Stimulated activated CD4-positive, alpha-beta T cell treated with anti-CD3 and anti-CD28 coated beads, TNF-alpha, amount 100 ng/mL, for 24 hours (primary cell): ENCODE measurements at places on chromosomes 12 and 14.

GRCh38 chr12:31218203-31219025 lies 107.5 kb downstream of the SINHCAF start:
- DNase-seq = no peak

DNA sequence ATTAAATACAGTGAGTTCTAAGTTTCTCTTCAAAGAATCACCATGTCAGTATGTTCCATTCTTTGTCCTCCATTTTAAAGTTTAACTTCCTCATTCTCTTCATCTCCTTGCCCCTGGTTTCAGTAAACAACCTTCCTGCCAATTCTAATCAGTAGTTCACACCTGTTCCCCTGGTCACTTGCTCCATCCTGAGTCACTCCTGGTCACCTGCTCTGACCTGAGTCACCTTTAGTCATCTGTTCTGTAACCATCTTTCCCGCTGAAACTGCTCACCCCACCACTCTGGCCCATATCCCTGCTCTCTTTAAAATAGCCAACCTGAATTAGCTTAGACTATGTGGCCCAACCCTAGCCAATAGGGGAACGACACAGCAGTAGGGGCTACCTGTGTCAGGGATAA lies 1447.4 kb upstream of the TMEM132C start:
- DNase-seq = no peak

- no peak for DNase-seq
Measured at GRCh38 chr12:130218682-130219081, 56.4 kb downstream of the FZD10 start.

DNA sequence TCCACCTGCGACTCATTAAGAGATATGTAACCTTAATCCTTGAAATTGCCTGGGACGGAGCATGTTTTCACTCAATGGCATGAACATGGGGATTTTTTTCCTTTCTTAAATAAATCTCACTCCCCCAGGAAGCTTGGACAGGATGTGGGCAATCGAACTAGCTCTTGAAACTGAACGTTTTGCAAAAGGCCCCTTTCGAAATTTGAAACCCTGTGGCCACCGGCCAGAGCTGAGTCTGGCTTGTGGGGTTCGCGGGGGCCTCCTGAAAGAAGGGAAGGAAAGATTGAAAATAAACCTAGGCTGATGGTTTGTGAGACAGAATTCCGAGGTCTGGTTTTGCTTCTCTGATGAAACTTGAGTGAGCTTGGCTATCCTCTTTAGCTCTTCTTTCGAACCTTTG lies 101.4 kb upstream of the RTL1 start:
- DNase-seq = no peak

GRCh38 chr14:28584951-28585350 lies 181.6 kb upstream of the FOXG1 start:
- no peak for DNase-seq

- DNase-seq = no peak
Measured at GRCh38 chr12:113587720-113588119, 116.0 kb upstream of the LHX5 start.

DNA sequence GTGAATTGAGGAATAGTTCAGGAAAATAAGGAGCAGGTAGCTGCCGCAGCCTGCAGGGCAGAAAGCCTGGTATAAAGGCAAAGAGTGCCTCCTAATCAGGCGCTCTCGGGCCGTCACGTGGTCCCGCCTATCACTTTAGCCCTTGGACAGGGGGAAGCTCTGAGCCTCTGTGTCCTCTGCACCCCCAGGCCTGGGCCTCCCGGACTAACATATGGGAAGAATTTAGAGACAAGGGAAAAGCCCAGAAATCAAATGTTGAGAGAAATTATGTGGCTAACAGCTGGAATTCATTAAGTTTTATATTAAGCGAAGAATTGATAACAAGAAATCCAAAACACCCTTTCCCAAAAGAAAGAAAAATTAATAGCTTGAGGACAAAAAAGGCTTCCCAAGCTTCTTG lies 417.7 kb downstream of the ATP23 start:
- DNase-seq = no peak

DNA sequence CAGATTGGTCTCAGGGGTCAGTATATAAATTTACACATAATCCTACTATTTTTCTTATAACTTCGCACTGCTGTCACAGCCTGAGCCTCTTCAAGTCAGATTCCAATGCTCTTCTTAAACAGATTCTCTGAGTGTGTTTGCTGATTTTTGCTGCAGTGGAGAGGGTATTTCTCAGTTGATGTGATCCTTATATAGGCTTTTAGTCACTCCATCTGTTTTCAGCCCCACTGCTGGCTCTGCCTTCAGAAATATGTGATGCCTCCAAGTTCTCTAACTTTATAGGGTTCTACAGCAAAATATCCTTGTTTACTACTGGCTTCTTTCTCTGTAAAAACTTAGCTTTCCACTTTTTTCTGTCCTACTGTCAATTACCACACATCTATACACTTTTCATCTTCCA lies 702.7 kb downstream of the NRXN3 start:
- no peak for DNase-seq

DNA sequence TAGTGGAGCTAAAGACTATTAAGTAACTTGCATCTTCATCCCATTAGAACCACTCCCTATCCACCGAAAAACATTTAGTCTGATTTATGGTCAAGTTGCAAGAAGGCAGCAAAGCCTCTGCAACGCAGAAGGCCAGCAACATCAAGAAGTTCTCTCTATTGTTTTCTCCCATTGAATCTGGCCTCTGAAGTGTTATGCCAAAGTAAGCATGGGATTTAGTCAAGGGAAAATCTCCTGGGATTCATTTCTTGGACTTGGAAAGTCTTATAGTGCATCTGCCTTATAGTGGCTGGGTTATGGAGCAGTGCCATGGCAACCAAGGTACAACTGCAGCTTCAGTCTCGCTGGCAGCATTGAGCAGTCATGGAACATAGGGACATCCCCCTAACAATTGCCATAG lies 87.7 kb upstream of the KRR1 start:
- no peak for DNase-seq

- no peak for DNase-seq
Measured at GRCh38 chr14:73887318-73887616, 608 bp downstream of the ZNF410 start.

DNA sequence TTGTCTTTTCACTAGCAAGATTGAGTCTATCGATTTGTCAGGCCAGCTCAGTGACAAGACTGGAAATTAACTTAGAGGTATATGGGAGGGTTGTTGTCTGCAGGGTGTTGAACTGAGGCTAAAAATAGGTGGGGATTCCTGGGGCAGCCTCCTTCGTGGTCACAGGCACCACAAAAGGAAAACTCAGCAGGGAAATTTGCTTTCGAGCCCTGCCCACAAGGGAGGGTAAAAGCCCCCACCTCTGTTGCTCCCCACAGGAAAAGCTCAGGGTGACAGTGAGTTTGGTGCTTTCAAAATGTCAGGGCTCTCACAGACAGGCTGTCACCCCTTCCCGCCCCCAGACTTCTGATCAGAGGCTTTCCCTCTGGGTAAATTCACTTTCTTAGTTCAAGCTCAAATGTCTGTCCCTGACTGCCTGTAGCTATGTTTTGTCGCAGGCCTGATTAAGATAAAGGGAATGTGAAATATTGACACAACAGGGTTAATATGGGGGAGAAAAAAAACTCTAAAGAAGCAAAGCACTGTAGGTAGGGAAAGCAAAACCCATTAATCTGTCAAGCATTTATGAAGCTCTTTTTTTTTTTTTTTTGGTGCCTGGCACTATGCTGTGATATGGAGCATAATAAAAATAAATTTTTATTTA lies 11.7 kb upstream of the NFKBIA start:
- DNase-seq = peak; percentile 81

DNA sequence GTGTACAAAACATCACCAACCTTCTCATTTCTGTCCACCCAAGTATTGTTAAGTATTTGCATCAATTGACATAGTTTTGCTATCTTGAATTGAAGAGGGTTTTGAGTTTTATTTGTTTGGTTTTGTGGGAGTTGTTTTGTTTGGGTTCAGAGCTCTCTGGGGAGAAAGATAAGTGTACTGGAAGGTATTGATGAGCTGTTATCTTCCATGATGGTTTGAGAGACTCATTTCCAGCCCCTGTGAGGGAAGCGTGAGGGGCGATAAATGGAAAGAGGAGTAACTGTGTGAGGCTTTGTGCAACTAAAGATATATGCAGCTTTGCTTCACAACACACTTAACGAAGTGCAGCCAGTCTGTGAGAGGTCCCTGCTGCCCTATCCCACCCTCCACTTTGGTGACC lies 15.7 kb upstream of the CIPC start:
- no peak for DNase-seq

DNA sequence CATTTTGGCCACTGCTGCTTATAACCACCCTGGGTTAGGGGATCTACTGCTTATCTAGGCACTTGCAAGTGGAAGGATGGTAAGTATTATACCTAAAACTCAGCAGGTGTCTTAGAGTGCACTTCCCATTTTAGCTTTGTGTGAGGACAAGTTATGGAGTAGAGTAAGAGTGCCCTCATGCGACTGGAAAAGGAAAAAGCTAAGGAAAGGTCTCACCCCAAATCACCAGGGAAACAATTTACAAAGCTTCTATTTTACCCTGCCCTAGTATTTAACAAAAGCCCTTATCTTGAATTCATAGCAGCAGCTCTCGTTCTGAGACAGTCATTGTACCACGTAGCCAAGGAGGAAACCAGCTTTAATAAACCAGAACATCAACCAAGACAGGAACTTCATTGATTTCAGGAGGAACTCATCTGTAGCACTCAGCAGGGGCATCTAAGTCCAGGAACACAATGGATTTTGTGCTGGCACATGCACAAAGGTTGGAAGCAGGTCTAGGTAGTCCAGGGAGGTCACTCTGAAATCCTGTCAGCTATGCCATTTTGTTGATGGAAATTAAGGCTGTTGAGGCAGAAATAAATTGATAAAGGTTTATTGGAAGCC lies 2.9 kb downstream of the RDH12 start:
- DNase-seq = peak; percentile 27

- no peak for DNase-seq
Measured at GRCh38 chr12:89939522-89940215, 231.0 kb upstream of the ATP2B1 start.

DNA sequence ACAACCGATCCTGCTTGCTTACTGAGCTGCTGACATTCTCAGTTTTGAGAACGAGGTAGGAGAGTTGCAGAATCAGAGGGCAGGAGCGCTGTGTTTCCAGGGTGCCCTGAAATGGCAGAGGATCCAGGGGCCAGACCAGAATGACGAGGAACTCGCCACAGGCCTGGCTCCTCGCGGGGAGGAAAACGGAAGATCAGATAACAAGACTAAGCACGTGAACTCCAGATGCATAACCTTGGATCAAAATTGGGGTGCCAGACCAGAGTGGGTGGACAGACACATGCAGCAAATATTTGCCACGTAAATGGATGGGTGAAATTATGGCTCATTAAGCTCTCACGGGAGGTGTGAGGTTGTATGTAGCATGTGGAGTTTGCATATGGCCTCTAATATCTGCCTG lies 46.5 kb downstream of the ELK3 start:
- DNase-seq = no peak
